Stimulated activated CD8-positive, alpha-beta memory T cell treated with anti-CD3 and anti-CD28 coated beads, Interleukin-4, amount 100 ng/mL, for 1 hour (primary cell): ENCODE measurements at places on chromosomes 12 and 14.

DNA sequence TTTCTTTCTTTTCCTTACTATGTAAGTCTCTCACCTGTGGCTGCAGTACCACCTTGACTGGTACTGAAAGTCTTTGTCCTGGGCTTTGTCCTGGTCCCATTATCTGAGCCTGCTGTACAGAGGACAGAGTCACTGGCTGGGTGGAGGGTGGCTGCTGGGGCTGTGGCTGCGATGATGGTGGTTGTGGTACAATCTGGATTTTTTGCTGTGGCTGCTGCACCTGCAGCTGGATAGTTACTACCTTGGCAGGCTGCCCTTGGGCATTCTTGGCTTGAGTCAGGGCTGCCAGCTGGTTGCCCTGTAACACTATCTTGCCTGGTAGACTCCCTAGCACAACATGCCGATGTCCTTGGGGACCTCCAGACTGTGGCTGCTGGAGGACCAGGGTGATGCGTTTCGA lies 27.0 kb downstream of the CHD8 start:
- DNase-seq, result no peak

GRCh38 chr14:63633801-63634200 lies 7.9 kb downstream of the WDR89 start:
- no peak for DNase-seq

- no peak for DNase-seq
Measured at GRCh38 chr14:99395909-99396530, 84.6 kb downstream of the SETD3 start.

GRCh38 chr12:115672086-115672485 lies 605.4 kb downstream of the MED13L start:
- no peak for DNase-seq

GRCh38 chr12:118374909-118375308 lies 1.4 kb upstream of the SUDS3 start:
- no peak for DNase-seq

- DNase-seq, result no peak
Measured at GRCh38 chr12:24226745-24227350, 277.4 kb upstream of the SOX5 start.
